Cerebellar nuclear complex (tissue), 1 donor: ENCODE measurements at places on chromosomes 13 and 19.

DNA sequence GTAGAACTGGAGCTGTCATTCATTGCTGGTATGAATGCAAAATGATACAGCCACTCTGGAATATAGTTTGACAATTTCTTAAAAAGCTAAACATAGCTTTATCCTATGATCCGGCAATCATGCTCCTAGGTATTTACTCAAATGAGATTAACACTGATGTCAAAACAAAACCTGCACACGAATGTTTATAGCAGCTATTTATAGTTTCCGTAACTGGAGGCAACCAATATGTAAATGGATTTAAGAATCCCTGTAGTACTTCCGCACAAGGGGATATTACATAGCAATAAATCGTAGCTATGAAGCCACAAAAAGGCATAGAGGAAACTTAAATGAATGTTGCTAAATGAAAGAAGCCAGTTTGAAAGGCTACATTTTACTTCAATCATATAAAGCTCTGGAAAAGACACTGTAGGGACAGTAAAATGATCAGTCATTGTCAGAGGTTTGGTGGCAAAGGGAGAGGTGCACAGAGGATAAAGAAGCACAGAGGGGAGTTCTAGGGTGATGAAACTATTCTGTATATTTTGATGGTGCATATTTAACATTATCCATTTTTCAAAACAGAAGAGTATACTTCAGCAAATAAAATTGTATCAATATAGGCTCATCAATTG is 1893.0 kb upstream of the PCDH20 start:
- DNase-seq, result no peak

- no peak for DNase-seq
Measured at GRCh38 chr13:95553581-95554385, 1.3 kb downstream of the CLDN10 start.

GRCh38 chr13:23622985-23623384 is 52.8 kb downstream of the TNFRSF19 start:
- DNase-seq, result no peak

DNA sequence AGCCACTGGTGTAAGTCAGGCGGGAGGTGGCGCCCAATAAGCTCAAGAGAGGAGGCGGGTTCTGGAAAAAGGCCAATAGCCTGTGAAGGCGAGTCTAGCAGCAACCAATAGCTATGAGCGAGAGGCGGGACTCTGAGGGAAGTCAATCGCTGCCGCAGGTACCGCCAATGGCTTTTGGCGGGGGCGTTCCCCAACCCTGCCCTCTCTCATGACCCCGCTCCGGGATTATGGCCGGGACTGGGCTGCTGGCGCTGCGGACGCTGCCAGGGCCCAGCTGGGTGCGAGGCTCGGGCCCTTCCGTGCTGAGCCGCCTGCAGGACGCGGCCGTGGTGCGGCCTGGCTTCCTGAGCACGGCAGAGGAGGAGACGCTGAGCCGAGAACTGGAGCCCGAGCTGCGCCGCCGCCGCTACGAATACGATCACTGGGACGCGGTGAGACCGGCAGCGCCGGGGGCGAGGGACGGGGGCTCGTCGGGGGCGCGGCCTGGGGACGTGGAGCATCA is at the start of gene ALKBH7:
Gene ALKBH7, plus strand, starts transcription at position 201 of the 502 bp plus-strand sequence. Its CDS starts 27 bp downstream, at position 228.
- peak; percentile 98 for DNase-seq

DNA sequence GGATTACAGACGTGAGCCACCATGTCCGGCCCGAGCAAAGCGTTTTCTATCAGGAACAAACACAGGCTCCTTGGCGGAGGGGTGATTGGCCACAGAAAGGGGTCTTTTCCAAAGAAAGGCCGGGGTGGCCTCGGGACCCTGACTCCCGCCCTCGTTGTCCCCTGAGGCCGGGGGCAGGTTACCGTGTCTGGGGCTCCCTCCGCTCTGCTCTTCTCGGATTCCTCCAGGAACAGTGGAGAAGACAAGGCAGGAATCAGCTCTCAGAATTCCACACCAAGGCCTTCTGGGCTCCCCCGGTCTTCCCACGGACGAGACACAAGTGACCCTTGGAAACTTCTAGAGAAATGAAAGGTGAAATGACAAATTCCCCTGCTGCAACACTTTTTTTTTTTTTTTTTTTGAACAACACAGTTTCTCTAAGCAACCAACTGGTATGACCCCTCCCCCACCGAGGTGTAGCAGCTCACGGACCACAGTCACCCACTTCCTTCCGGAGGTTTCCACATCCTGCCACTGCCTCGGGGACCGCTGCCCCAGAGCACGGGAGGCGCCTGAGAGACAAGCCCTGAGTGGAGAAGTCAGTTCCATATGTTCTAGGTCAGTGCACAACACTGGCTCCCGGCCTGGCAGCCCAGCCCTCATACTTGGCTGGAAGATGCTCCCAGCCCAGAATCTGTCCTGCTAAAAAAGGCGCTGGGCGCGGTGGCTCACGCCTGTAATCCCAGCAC is 11.0 kb downstream of the MOB3A start:
- DNase-seq, result no peak

- no peak for DNase-seq
Measured at GRCh38 chr13:74074723-74075122, 59.5 kb downstream of the KLF12 start.

GRCh38 chr13:33285420-33286124 is at the start of gene STARD13:
Gene STARD13 (minus strand): TSS chr13:33285755. CDS start chr13:33285638, 117 bp downstream.
- DNase-seq, result no peak

DNA sequence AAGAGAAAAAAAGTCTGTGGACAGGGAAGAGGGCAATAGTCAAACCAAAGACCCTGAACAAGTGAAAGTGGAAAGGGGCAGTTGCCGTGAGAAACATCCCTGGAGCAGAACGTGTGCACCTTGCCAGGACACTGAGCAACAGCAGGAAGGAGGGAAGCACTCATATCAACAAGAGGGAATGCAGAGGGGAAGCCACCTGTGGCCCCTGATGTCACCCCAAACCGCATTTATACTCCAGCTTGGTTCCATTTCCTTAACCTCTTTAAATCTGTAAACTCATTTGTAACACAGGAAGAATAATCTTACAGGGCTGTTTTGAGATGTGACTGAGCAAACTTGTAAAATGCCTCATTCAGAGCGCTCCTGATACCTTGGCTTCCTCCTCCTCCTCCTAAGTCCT is 698.8 kb downstream of the DIAPH3 start:
- no peak for DNase-seq

- no peak for DNase-seq
Measured at GRCh38 chr19:41311072-41311471, 1.1 kb downstream of the CCDC97 start.

GRCh38 chr13:26742691-26743358 is 17.8 kb downstream of the GPR12 start:
- DNase-seq, result no peak

- DNase-seq, result no peak
Measured at GRCh38 chr19:41863209-41863931, 3.3 kb downstream of the RPS19 start.

- no peak for DNase-seq
Measured at GRCh38 chr19:49128545-49129237, 9.3 kb downstream of the PPFIA3 start.

GRCh38 chr13:102846261-102847015 is 606 bp downstream of the ERCC5 start:
- DNase-seq, result no peak

DNA sequence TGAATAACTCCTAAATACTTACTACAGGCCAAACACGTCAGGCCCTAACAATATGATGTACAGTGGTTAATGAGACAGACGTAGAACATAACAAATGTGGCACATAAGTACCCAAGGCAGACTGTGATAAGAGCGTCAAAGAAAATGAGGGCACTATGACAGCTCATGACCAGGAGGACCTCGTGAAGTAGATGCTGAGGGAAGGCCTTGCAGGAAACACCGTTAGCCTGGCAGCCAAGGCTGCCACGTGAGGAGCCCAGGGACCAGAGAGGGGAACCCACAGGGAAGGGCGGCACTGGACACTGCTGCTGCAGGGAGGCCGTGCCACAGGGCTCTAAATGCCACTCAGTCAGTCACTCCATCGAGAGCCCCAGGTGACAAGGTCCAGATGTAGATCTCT is 5.7 kb downstream of the TUBGCP3 start:
- DNase-seq, result no peak

GRCh38 chr13:109719962-109720646 is 66.3 kb downstream of the IRS2 start:
- DNase-seq, result no peak

DNA sequence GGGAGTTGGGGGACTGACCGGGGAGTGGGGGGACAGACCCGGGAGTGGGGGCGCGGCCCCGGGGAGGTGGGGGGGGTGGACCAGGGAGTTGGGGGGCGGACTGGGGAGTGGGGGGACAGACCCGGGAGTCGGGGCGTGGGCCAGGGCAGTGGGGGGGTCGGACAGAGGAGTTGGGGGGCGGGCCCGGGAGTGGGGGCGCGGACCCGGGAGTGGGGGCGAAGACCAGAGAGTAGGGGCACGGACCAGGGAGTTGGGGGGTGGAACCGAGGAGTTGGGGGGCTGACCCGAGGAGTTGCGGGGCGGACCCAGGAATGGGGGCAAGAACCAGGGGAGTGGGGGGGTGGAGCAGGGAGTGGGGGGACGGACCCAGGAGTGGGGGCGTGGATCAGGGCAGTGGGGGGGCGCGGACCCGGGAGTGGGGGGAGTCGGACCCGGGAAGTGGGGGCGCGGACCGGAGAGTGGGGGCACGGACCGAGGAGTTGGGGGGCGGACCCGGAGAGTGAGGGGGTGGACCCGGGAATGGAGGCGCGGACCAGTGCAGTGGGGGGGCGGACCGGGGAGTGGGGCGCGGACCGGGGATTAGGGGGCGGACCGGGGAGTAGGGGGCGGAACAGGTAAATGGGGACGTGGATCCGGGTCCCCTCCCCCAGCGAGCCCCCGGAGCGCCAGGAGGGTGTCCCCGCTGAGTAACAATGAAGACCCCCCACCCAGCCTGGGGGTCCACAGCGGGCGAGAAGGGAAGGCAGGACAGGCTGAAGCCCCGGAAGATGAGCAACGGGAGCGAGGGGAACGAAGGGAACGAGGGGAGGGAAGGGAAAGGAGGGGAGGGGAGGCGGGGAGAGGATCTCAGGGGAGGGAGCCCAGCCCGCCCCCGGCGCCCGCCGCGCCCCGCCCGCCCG is 589 bp downstream of the R3HDM4 start:
- DNase-seq, result no peak

DNA sequence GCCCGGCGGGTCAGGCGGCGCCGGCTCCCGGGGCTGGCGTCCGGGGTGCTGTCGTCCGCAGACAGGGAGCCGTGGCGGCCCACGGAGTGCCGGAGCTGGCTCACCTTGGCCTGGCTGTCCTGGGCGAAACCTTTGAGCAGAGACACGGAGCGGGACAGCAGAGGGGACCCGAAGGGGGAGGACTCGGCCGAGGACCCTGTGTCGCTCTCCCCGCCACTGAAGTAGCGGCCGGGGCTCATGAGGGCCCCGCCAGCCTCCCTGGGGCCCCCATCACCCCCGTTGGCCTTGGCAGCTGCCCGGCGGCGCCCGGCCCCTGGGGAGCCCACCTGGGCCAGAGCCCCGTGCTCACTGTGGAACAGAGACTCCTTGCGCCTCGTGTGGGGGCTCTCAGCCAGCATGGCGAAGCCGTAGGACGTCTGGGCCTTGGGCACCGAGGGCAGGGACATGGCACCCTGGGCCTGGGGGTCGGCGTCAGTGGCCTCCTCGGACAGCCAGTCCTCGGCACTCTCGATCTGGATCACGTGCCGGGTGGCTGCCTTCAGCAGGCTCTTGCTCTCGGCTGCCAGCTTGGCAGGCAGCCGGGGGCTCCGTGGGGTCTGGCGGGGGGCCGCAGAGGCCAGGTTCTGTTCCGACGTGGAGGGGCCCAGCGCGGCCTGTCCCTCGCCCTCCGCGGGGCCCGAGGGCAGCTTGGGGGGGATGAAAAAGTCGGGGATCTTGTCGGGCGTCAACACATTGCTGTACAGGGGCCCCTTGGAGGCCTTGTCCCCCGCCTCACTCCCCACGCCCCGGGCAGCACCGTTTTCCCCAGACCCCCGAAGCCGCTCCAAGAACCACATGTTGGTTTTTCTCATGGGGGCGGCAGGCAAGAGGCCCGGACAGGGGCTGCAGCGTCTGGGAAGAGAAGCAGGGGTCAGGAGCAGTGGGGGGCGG is 1.2 kb downstream of the C2CD4C start:
- no peak for DNase-seq

- DNase-seq, result no peak
Measured at GRCh38 chr13:110426735-110427134, 119.7 kb downstream of the COL4A2 start.

DNA sequence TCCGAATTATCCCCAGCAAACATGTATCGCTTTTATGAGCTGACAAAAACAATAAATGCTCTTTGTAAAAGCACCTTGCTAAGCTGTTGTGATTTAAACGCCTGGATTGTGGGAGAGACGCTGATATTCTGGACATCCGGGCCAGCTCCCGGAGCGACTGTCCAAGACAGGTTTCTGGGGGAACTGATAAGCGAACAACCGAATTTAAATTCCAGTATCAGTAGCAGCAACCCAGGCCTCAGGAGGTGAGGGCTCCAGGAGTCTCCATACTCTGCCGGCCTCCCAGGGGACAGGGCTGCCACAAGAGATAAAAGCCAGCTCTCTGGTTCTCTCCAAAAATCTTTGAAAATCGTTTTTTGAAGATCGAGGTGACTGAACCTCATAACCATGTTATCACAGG is 50.3 kb upstream of the VSTM2B start:
- no peak for DNase-seq

DNA sequence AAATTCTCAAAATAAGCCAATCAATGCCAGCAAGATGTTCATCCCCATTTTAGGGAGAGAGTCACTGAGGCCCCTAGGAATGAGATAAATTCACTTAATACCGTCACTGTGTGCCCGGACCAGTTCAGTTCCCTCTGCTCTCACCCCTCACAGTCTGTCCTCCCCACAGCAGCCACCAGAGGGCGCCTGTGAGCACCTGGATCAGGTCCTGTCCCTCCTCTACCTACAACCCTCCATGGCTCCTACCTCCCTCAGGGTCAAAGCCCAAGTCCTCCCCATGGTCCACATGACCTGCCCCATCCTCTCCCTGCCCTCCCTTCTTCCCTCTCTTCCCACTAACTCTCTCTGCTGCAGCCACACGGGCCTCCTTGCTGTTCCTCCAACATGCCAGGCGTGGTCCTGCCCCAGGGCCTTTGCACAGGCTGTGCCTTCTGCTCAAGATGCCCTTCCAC is 42.0 kb upstream of the NFIC start:
- no peak for DNase-seq

- no peak for DNase-seq
Measured at GRCh38 chr19:9709305-9709704, 34.4 kb upstream of the ZNF562 start.

DNA sequence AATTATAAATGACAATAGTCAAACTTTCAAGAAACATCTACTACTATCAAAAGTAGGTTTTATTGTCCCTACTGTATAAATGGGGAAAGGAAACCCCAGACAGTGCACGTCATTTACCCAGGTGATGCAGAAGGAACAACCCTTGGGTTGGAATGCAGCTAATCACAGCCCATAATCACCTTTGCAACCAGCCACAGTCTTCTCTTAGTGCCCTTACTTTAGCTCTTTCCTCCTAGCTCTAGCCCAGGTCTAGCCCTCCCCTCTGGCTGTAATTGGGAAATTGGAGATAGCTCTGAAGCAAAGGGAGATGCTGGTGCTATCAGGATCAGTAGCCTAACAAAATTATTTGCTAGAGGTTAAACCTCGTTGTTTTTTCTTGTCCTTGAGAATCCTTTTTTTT is 25.5 kb upstream of the TSC22D1 start:
- no peak for DNase-seq
